ENCODE measurements at places on chromosomes 6 and 20. TPM values are rescaled to one million over a fixed set of nuclear protein-coding genes. Genes with fewer than 3 reads are reported as not detected.

GRCh38 chr20:1001116-1001515 lies 995 bp downstream of the RSPO4 start:
- no peak for DNase-seq

- DNase-seq, result peak; percentile 58
These were observed 2.0 kb downstream of the FYN start for GRCh38 chr6:111871207-111871606.

GRCh38 chr6:170085475-170086401 lies 205.1 kb downstream of the DLL1 start:
- no peak for DNase-seq

GRCh38 chr20:60653111-60653845 lies 598.8 kb upstream of the CDH4 start:
- DNase-seq, result no peak

- DNase-seq, result no peak
These were observed 9.1 kb upstream of the DCBLD1 start for GRCh38 chr6:117473401-117473800.

- DNase-seq, result no peak
These were observed 78.1 kb upstream of the KIF25 start for GRCh38 chr6:167919349-167919748.

DNA sequence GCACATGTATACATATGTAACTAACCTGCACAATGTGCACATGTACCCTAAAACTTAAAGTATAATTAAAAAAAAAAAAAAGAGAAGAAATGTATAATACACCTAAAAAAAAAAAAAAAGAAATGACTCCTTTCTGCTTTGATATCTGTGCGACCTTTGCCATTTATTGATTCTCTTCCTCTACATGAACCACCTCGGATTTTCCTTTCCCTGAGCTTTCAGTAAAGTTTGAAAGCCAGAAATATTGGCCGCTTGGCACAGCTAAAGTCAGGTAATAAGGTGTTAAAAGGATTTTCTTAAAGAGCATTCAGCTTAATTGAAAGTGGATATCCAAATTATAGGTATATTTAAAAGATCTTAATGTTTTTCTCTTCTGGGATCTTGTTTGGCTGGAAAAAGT lies 12.6 kb upstream of the ASCC3 start:
- no peak for DNase-seq

GRCh38 chr6:137230547-137230946 lies 11.4 kb upstream of the IFNGR1 start:
- no peak for DNase-seq

GRCh38 chr6:133474516-133474915 lies 233.4 kb downstream of the EYA4 start:
- no peak for DNase-seq

DNA sequence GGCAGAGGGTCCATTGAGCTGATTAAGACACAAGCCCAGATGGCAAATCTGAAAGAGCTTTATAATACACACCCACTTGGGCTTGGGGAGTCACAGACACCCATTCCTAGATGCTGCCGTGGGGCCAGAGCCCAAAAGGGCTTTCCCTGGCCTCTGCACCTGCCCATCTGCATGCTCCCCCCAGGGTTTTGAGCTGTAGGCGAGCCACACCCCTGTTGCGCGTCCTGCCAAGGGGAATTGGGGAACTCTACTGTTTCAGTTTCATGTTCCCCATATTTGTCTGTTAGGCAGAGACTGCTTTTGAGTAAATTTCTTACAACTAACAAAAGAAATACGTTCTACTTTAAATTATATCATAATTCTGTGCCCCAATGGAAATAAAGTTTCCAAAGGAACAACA lies 52.9 kb upstream of the FNDC1 start:
- DNase-seq, result no peak

GRCh38 chr20:46272389-46273047 lies 35.8 kb downstream of the CDH22 start:
- no peak for DNase-seq

GRCh38 chr6:143329323-143329722 lies 121.2 kb downstream of the ADAT2 start:
- no peak for DNase-seq

- no peak for DNase-seq
These were observed 166.4 kb downstream of the ADAT2 start for GRCh38 chr6:143283887-143284645.

DNA sequence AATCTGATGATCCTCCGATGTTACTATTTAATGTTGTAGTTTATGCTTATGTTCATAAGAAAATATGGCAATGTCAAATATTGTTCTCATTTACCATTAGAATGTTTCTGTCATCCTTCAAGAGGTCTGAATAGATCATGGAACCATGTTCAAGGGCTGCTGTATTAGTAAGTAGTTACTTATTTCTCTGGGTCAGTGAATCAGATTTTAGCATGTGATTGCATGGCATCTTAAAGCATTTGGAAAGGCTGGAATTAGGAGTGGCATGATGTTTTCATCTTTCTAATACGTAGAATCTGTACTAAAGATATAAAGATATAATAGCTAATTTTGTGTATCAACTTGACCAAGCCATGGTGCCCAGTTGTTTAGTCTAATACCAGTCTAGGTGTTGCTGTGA lies 40.5 kb upstream of the NKX2-4 start:
- DNase-seq, result no peak

- peak; percentile 43 for DNase-seq
These were observed 16.7 kb downstream of the RAET1L start for GRCh38 chr6:150008588-150008987.

Gene TP53TG5
- total RNA-seq, result 0.41 TPM

Gene ACTL10
- 4.1 TPM for total RNA-seq

Gene ETV7
- total RNA-seq, result 3.1 TPM

Gene NNAT
- total RNA-seq, result 0.36 TPM

Gene PRR18
- total RNA-seq, result 0.08 TPM

Gene AMD1
- total RNA-seq, result 113 TPM

Gene GTSF1L
- not detected for total RNA-seq

Gene PNLDC1
- 0.31 TPM for total RNA-seq

All from activated naive CD8-positive, alpha-beta T cell treated with anti-CD3 and anti-CD28 coated beads for 36 hours (primary cell).